Naive thymus-derived CD8-positive, alpha-beta T cell (primary cell): ENCODE measurements at places on chromosomes 11 and 22.

DNA sequence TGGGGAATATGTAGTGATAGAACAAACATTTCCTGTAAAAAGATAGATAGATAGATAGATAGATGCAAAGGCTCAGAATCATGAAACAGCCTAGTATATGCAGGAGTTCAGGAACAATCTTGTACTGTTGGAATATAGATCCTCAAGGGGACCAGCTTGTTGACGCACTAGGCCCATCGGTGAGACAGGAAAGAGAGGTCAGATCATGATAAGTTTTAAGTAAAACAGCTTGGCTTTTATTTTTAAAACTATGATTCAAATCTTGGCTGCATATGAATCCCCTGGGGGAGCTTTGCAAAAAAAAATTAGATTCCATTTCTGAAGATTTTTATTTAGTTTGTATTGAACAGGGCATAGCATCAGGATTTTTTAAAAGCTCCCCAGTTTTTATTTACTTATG is 185.8 kb downstream of the TRPC6 start:
- no peak for DNase-seq
- no peak overlapping the region for H3K4me3 ChIP-seq
- no peaks in the 10 kb centered on the region for H3K36me3 ChIP-seq
- H3K4me1 ChIP-seq, result no peaks in the 10 kb centered on the region
- no peak overlapping the region for H3K27ac ChIP-seq

- no peaks in the 10 kb centered on the region for H3K27me3 ChIP-seq
- H3K4me3 ChIP-seq, result peak overlapping the region; percentile 36
- H3K36me3 ChIP-seq, result no peaks in the 10 kb centered on the region
- no peak for DNase-seq
Measured at GRCh38 chr11:3222941-3223915, 4.6 kb upstream of the MRGPRG start.

GRCh38 chr11:32884770-32885384 is 7.7 kb upstream of the QSER1 start:
- H3K36me3 ChIP-seq, result no peaks in the 10 kb centered on the region
- H3K27me3 ChIP-seq, result no peaks in the 10 kb centered on the region
- no peaks in the 10 kb centered on the region for H3K4me1 ChIP-seq
- no peak for DNase-seq
- H3K27ac ChIP-seq, result no peak overlapping the region
- H3K4me3 ChIP-seq, result no peak overlapping the region

GRCh38 chr11:69637941-69638871 is 2.8 kb upstream of the CCND1 start:
- DNase-seq, result no peak
- peaks cover 35% of the 10 kb centered on the region for H3K27me3 ChIP-seq
- H3K27ac ChIP-seq, result no peak overlapping the region
- peaks cover 36% of the 10 kb centered on the region for H3K4me1 ChIP-seq

- H3K27ac ChIP-seq, result no peak overlapping the region
- H3K27me3 ChIP-seq, result no peaks in the 10 kb centered on the region
- no peaks in the 10 kb centered on the region for H3K36me3 ChIP-seq
- no peak overlapping the region for H3K4me3 ChIP-seq
- DNase-seq, result no peak
Measured at GRCh38 chr11:12251666-12252560, 125.5 kb upstream of the PARVA start.

DNA sequence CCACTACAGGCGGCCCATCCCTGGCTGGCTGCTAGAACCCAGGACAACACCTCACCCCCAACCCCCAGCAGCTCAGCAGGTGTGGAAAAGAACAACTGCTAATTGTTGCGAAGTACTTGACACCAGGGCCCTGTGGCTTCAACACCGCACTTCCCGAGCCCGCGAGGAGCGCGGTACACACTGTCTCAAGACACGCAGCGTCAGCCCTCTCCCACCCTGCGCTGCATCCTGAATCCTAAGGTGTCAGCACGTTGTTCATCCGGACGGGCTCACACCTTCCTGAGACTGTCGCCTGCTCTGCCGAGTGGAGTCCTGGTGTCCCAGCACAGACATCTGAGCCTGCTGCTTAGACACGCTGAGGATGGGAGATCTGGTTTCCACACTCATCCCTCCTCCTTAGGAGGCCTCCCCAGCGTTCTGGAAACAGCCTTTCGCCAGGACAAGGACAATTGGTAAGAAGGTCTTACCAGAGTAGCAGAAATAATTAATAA is 1336.2 kb downstream of the BRD1 start:
- H3K4me3 ChIP-seq, result no peak overlapping the region
- peaks cover 2% of the 10 kb centered on the region for H3K36me3 ChIP-seq
- H3K27ac ChIP-seq, result no peak overlapping the region
